ENCODE measurements at places on chromosomes 16 and 17.

DNA sequence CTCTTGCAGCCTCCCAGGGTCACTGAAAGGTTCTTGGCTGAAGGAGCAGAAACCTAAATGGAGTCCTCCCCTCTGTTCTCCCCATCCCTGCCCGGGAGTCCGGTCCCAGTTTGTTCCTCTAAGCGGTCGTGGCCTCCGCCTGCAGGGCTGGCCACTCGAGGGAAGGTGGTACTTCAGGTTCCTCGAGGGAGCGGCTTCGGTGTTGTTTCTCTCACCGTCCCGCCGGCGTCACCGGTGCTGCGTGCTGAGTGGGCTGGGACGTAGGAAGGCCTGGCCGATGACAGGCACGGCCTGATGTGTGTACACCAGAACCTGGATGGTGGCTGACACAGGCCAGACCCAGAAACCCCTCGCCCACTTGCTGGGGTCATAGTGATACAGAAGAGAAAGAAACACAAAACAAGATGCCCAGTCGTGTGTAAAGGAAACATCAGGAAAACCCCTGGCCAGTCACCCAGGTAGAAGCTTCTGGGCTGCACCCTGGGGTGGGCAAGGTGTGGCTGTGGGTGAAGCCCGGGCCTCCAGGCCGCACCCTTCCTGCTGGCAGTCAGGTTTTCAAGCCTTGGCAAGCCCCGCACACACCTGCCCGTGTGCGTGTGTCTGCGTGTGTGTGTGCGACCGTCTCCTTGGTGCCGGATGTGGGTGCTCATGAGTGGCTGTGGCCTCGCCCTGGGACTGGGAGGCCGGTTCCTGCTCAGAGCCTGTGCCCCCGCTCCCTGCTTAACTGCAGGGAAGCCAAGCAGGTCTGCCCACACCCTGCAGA lies 52.0 kb downstream of the BAIAP2 start:
- DNase-seq = peak; percentile 14

- no peak for DNase-seq
These were observed 161.5 kb downstream of the FTO start for GRCh38 chr16:53865494-53865863.

GRCh38 chr16:81765111-81765919 lies 13.8 kb upstream of the PLCG2 start:
- DNase-seq = no peak

DNA sequence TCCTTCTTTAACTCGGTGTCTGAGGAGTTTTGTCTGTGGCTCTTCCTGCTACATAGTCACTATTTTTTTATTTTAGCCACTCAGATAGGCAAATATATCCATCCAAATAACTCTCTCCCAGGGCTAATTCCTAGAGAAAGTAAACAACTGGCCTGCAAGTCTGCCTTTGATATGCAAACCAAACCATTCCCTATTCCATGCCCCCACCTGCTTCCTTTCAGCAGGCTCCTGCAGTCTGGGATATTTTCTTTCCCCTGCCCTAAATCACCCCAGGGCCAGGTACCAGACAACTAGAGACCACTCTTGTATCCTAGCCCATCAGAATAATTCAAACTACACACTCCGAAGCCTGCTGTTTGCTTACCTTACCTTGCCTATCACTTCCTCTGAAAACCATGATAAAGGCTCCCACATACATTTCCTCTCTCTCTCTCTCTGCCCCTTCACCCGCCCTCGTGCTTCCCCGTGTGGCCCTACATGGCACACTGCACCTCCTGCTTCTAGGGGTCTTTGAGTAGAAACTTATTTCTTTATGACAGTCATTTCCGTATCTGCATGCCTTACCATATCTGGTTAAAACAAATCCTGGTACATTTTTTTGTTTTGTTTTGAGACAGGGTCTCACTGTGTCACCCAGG lies 8.3 kb downstream of the CD300H start:
- no peak for DNase-seq

- peak; percentile 1 for DNase-seq
These were observed 97.1 kb upstream of the HS3ST3A1 start for GRCh38 chr17:13698832-13699231.

DNA sequence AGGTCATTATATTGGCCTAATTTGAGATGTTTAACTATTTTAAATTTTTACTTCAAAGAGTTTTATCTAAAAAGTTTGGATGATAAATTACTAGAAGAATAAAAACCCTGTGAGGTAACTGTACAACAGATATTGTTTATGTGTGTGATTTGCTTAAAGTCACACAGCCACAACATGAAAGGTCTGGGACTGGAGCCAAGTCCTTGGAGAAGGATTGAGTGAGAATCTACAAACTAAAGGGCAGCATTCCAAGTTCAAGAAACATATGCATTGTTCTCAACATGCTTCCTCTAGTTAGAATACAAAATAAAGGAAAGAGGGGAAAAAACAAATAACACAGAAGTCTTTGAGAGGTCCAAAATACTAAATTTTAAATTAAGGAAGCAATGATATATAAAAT lies 131.5 kb upstream of the MON1B start:
- no peak for DNase-seq

GRCh38 chr16:4972938-4973587 lies 14.9 kb downstream of the SEC14L5 start:
- DNase-seq = no peak

- DNase-seq = no peak
These were observed 1.0 kb downstream of the TELO2 start for GRCh38 chr16:1494129-1494640.

All from CD4-positive, alpha-beta T cell treated with Interleukin-21 for 1 hour (primary cell).